Fibroblast of skin of abdomen (primary cell): ENCODE measurements at places on chromosomes 6 and 20.

DNA sequence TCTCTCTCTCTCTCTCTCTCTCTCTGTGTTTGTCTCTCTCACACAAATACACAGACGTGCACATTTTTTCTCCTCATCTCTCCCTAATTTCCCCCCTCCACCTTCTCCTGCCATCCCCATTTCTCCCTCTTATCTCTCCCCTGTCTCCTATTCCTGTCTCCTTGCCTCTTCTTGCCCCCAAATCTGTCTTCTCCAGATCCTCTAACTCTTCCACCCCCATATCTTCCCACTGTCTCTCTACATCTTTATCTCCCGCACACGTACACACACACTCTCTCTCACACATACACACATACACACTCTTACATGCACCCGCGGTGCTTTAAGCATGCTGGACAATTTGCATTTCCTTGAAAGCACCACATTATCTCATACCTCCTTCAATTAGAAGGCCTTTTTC, 15.9 kb downstream of the KIZ start:
- no peak for DNase-seq

DNA sequence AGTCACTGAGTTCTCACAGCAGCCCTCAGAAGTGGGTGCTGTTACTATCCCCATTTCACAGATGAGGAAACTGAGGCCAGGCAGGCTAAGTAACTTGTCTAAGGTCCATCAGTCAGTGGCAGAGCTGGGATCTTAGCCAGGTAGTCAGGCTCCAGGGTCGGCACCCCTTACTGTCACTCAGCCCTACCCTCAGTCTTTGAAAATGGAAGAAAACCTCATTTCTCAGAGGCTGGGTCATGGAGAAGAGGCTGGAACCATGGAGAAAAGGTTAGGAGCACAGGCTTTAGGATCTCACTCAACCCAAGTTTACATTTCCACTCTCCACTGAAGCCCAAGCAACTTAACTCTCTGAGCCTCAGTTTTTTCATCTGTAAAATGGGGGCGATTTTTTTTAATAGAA, 116.2 kb upstream of the SIRPG start:
- no peak for DNase-seq

DNA sequence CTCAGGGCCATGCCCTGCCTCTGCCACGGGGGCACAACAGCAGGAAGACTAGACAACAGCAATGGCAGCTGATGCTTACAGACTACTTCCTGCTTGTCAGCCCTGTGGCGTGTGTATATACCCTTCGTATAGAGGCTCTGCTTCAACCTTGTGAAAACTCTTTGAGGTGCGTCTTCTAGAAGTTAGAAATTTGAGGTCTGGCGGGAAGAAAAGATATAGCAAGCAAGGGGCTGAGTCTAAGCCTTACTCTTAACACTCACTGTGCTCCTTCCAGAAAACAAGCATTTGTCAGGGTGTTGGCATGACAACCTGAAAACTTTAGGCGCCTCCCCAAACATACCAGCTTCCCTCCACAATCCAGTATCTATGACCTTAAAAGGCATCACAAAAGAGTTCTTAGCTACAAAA, 33.3 kb downstream of the JPH2 start:
- peak; percentile 84 for DNase-seq

- DNase-seq = no peak
Measured at GRCh38 chr6:101879782-101880181, 486.3 kb downstream of the GRIK2 start.

DNA sequence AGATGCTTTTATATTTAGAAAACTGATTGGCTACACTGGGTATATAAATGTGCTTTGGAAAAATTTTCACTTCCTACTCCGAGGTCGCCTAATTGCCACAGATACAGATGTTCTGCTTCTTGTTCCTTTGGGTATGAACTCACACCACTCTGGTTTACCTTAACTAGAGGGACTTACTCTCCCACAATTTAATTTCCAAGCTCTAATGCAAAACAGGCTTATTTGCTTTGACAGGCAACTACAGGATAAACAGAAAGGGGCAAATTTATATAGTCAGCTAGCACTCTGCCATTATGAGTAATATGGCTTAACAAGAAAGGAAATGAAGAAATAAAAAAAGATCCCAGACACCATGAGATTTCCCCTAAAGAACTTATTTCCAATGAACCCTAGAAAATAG, 156.9 kb upstream of the ZFP64 start:
- DNase-seq = no peak

DNA sequence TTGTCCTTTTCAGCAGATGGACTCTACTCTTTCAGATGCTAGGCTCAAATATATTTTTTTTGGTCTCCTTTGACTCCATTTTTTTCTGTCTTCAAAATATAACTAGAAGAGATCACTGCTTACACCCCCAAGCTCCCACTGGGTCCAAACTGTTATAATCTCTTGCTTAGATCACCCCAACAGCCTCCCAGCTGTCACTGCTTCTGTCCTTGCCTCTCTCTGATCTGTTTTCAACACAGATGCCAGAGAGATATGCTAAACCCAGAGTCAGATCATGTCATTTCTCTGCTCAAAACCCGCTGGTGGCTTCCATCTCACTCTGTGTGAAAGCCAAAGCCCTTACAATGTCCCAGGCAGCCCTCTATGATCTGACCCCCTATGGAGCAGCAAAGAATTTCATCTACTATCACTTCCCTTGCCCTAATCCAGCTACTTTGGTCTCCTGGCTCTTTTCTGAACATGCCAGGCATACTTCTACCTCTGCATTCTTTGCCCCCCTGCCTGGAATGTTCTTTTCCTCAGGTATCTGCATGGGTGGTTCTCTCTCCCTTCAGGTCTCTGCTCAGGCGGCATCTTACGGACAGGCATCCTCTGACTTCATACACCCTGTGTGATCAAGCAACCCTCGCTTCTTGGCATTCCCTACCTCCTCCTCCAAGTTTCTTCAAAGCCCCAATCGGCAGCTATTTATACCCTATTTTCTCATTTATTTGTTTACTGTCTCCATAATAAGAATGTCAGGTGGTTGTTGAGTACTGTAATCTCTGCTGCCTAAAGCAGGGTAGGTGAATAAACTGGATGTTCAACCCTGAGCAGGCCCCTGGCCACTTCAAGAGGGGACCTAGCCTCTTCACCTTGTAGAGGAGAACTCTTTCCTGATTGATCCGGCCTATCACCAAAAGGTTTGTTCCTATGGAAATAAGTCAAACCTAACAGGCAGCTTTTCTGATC, 43.6 kb upstream of the SLC4A11 start:
- no peak for DNase-seq

- no peak for DNase-seq
Measured at GRCh38 chr6:6760002-6760401, 171.5 kb downstream of the LY86 start.

- DNase-seq = no peak
Measured at GRCh38 chr6:29655658-29656057, 1.2 kb upstream of the MOG start.

DNA sequence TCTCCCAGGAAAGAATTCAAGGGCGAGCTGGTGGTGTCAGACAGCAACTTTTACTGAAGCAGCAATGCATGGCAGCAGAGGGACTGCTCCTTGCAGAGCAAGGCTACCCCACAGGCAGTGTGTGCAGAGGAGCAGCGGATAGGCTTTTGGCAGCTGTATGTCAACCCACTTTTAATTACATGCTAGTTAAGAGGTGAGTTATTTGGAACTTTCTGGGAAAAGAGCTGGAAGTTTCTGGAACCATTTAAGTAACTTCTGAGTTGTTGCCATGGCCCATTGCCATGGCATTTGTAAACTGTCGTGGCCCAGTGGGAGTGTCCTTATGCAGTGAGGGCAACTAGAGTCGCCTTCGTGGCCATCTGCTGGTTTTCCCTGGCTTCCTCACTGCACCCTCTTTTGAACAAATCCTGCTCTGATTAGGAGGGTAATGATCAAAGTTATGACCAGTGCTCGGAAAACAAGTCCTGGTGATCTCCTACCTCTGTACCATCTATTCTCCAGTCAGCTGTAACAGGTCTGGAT, 34.0 kb downstream of the BPIFB4 start:
- no peak for DNase-seq

DNA sequence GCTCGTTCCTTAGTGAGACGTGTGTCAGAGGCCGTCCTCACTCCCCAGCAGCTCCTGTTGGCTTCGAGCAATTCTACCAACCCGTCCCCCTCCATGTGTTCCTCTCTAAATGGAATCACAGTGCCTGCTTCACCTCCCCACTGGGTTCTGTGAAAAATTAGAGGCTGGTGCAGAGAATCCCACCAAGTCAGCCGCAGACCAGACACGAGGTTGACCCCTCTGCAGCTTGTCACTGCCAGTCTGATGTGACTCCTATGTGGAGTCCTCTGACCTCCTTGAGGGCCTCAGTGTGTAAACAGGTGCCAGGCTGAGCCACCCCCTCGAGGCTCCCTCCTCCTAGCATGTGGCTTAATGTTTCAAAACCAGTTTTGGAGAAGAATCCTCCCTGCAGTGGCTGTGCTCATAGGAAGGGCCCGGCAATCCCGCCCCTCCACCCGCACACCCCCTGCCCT, 12.6 kb upstream of the IRF4 start:
- DNase-seq = no peak

- DNase-seq = no peak
Measured at GRCh38 chr20:60131375-60131774, 173.2 kb downstream of the CDH26 start.
